ENCODE measurements at places on chromosomes 2 and 18.

DNA sequence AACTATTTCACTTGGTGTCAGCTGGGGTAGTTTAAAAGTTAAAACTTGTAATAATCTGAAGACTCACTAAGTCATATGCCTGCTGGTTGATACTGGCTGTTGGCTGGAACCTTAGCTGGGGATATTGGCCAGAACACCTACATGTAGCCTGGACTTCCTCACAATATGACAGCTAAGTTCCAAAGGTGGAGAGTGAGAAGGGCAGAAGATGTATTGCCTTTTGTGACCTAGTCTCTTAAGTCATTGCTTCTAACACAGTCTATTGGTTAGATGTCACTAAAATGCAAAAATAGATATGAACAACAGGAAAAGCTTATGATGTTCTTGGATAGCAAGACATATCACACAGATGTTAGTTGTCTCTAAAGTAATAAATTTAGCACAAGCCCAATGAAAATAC, 113.2 kb upstream of the CHAC2 start:
- no peak for DNase-seq

DNA sequence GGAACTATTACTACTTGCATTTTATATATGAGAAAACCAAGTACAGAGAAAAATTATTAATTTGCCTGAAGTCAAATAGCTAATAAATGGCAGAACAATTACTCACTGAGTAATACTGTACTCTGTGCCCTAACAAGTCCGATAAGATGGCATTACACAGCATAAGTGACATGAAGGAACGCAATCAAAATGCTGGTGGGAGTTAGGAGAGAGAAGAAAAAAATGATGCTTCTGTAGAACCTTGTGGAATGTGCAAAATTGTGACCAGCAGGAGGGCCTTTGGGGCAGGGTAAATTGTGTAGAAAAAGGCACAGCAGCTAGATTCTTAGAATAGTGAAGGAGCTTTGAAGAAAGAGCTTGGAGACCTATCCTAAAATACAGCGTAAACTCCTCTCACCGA, 32.9 kb downstream of the EPHA4 start:
- DNase-seq = no peak

DNA sequence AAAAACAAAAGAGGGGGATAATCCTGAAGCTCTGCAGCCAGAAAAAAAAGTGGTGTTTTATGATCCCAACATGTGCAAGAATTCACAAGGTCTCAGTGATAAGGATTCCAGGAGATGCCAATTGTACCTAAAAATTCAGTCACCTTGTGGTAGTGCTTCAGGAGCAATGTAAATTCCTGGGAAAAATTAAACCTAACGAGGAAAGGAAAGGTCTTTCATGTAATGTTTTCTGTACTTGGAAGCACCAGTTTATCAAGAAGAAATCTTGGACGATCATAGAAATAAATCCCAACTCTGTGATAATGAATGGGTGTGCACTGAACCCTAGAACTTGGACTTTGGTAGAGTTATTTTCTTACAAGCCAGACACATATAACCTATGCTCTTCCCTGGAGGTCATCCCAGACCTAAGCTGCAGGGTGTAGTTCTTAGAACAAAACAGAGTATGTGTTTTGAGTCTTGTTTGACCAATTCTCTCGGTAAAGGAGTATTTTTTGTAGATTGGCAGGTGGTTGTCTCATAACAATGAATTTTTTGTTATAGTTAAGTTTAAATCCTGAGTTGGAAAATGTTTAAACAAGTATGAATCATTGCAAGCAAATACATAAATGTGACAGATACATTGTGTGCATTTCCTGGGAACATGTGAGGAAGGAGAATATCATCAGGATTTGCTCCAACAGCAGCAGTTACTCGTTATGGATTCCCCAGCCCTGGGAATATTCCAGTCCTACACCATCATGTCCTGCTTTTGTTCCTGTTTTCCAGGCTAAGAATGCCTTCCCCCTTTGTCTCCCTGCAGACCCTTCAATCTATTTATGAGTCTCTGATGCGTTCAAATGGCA, 224.6 kb downstream of the NAPG start:
- DNase-seq = no peak

DNA sequence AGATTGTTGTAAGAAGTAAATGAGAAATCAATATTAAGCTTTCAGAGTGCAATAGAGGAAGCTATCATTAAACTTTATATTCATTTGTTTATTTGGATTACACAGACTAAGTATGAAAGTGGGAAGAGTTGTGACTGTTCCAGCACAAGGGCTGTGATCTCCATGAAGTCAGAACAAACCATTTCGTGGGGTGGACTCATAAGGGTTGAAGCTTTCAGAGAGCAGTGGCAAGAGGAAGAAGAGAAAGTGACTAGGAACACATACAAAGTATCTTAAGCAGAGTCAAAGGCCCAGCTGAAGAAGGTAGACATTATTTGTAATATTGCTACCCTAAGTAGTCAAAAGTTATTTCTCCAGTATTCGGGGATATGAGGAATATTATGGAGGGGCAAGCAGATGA, 117.0 kb downstream of the ARHGAP15 start:
- DNase-seq = no peak

- DNase-seq = no peak
These were observed 48.1 kb downstream of the PARD6G start for GRCh38 chr18:80198994-80199748.

DNA sequence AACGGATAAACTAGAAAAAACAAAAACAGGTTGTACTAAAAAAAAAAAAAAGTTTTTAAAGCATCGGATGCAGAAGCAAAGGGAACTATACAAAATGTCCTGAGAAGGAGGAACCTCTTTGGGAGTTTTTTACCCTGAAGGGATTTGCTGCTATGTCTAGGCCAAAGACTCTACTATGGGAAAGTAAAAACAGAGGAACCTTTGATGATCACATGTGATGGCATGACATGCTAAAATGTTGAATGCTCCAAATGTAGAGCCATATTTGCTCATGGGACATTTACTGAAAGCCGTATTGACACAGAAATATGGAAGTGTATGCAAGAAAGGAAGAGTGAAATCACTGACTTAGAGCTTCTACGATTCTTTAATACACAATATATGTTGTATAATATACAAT, 992.0 kb upstream of the ZEB2 start:
- no peak for DNase-seq
